ENCODE measurements at places on chromosomes 1 and 21. TPM values are rescaled to one million over a fixed set of nuclear protein-coding genes. Genes with fewer than 3 reads are reported as not detected.

SLC45A1 gene
- total RNA-seq, result 2.9 TPM

DNA sequence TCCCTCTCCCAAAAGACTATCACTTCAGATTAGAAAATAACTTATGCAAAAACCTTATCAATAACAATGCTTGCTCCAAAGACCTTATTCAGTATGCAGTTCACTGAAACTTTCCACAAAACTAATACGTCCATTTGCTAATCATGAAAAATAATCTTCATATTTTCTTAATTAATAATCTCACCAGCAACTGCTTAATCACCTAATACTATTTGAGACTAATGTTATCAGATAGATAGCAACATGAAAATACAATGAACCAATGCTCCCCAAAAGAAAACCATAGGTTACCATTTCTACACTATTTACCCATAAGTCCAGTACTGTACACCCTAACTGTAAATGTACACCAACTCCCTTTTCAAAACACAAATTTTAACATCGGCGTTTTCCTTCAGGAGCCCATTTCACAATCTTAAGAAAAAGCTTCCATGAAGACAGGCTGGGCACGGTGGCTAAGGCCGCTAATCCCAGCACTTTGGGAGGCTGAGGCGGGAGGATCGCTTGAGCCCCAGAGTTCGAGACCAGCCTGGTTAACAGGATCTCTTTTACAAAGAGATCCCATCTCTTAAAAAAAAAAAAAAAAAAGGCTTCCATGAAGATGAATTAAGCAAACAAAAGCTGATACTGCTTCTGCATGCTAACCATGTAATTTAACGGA is 1.7 kb downstream of the GNB1 start:
- H3K4me3 ChIP-seq, result peak overlapping the region; percentile 85
- no peaks in the 10 kb centered on the region for H3K27me3 ChIP-seq
- no peaks in the 10 kb centered on the region for H3K36me3 ChIP-seq
- H3K4me1 ChIP-seq, result peaks cover 44% of the 10 kb centered on the region

DNA sequence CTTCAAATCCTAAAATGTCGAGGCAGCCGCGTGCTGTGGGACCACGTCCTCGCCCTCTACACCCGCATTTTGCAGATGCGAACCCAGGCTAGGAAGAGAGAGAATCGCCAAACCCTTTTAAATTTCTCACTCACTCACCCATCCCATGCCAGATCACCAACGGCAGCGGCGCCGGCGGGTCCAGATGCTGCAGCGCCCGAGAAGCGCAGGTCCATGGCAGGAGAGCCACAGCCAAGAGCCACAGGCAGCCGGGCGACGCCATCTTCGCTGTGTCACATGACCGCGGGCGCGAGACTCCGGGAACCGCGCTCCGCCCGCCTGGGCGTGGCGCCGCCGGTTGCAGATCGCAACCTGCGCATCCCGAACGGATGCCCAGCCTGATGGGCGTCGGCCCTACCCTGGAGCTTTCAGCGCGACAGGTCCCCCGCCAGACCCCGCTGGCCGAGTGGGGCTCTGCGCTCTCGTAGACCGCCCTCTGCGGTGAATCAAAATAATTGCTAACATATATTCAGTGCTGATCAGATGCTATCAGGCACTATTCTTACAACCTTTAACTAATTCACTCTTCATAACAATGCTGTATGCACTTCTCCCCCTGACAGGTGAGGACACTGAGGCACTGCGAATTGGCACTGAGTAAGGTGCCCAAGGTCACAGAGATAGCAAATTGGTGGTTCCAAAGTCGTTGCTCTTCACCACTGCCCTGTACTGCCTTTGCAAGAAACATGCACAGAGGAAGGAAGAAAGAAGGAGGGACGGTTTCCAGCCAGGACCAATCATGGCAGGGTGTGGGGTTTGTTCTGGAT is at the start of gene PPT1:
Gene PPT1, minus strand, starts transcription at position 276 of the 806 bp plus-strand sequence. Its CDS starts 14 bp downstream, at position 262.
- peaks cover 9% of the 10 kb centered on the region for H3K27me3 ChIP-seq
- peak within 1 kb of the TSS; percentile 76 for H3K27ac ChIP-seq
- no peaks in the 10 kb centered on the region for H3K36me3 ChIP-seq
- DNase-seq, result peak; percentile 91

GRCh38 chr1:162633081-162633762 is 958 bp downstream of the DDR2 start:
- no peaks in the 10 kb centered on the region for H3K27me3 ChIP-seq
- H3K4me1 ChIP-seq, result peaks cover 67% of the 10 kb centered on the region
- peak overlapping the region; percentile 86 for H3K4me3 ChIP-seq
- no peak for DNase-seq
- H3K27ac ChIP-seq, result peak overlapping the region; percentile 98

- no peaks in the 10 kb centered on the region for H3K36me3 ChIP-seq
- H3K27me3 ChIP-seq, result no peaks in the 10 kb centered on the region
- peaks cover 46% of the 10 kb centered on the region for H3K4me1 ChIP-seq
- no peak overlapping the region for H3K4me3 ChIP-seq
- DNase-seq, result no peak
Measured at GRCh38 chr21:38772646-38773045, 33.1 kb upstream of the ETS2 start.

- H3K27me3 ChIP-seq, result no peaks in the 10 kb centered on the region
- H3K27ac ChIP-seq, result peak overlapping the region; percentile 93
- no peak overlapping the region for H3K4me3 ChIP-seq
- peaks cover 1% of the 10 kb centered on the region for H3K36me3 ChIP-seq
- peaks cover 69% of the 10 kb centered on the region for H3K4me1 ChIP-seq
Measured at GRCh38 chr1:234533034-234533891, 54.3 kb upstream of the TARBP1 start.

- no peak overlapping the region for H3K4me3 ChIP-seq
- no peaks in the 10 kb centered on the region for H3K4me1 ChIP-seq
- H3K27ac ChIP-seq, result no peak overlapping the region
- DNase-seq, result no peak
Measured at GRCh38 chr1:157469752-157470675, 82.3 kb downstream of the FCRL5 start.

DNA sequence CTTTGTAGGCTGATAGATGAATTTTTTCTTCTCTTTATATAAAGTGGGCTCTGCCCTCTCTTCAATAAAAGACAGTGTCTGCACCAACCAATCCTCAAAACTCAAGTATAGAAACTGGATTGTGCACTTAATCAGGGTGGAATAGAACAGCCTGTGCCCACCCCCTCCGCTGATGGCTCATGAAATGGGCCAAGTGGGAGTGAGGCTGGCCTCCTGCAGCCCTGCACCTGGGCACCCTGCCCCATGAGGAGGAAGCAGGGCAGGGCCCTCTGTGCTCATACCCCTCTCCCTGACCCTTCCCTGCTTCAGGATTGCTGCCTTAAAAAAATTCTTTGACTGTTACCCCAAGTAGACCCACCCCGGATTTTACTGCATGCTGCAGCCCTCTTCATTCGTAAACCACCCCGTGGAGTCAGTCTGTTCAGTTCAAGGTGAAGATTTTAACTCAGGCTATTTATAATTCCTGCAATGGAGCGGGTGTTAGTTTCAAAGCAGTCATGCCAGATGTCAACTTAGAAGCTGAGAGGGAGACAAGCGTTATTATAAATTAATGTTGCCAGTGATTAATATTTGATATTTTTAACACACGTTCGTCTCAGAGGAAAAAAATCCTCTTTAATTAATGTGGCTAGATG is 15.8 kb downstream of the PROK1 start:
- H3K4me1 ChIP-seq, result peaks cover 5% of the 10 kb centered on the region
- no peaks in the 10 kb centered on the region for H3K36me3 ChIP-seq
- DNase-seq, result no peak
- H3K27me3 ChIP-seq, result peaks cover 12% of the 10 kb centered on the region
- H3K27ac ChIP-seq, result no peak overlapping the region
- H3K4me3 ChIP-seq, result no peak overlapping the region

DNA sequence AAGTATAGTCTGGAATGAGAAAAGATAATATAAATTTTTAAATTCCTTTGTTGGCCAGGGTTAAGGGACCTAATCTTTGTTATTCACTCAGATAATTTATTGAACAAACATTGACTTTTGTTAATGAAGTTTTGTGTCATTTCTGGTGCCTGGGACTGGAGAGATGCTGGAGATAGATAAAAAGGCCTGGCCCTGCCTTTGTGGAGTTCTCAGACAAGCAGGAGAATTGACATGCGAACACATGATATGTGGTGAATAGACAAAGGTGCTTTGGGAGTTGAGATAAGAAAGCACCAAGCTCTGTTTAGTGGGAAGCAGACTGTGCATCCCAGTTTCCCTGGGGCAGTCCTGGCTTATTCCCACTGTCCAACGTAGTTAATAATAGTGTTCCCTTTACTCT is 8.5 kb downstream of the C1orf21 start:
- no peak overlapping the region for H3K4me3 ChIP-seq
- no peak overlapping the region for H3K27ac ChIP-seq
- H3K4me1 ChIP-seq, result peaks cover 16% of the 10 kb centered on the region
- DNase-seq, result no peak
- no peaks in the 10 kb centered on the region for H3K36me3 ChIP-seq
- H3K27me3 ChIP-seq, result no peaks in the 10 kb centered on the region

All from chondrocyte (in vitro differentiated cells).